HT1080 (cell line): ENCODE measurements at places on chromosomes 1 and 21.

- no peak for DNase-seq
These were observed 13.2 kb downstream of the AGRN start for GRCh38 chr1:1033009-1033587.

GRCh38 chr1:53432611-53433010, 26.6 kb upstream of the DMRTB1 start:
- DNase-seq = no peak

DNA sequence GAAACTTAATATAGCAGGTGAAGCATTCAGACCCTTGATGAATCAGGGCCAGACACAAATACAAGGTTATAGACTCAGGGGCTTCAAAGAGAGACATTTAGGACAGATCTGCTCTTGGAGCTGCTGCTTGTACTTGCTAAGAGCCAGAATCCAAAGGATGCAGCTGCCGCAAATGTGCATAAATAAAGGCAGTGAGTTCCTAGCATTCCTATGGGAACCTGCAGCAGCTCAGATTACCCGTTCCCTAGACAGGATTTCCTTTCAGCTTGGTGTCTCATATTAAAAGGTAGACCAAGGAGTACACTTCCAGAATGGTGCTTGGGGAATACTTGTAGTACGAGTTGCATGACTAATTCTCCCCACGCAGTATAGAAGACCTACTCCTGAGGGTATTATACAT, 9.7 kb upstream of the LRRC53 start:
- DNase-seq = peak; percentile 67

DNA sequence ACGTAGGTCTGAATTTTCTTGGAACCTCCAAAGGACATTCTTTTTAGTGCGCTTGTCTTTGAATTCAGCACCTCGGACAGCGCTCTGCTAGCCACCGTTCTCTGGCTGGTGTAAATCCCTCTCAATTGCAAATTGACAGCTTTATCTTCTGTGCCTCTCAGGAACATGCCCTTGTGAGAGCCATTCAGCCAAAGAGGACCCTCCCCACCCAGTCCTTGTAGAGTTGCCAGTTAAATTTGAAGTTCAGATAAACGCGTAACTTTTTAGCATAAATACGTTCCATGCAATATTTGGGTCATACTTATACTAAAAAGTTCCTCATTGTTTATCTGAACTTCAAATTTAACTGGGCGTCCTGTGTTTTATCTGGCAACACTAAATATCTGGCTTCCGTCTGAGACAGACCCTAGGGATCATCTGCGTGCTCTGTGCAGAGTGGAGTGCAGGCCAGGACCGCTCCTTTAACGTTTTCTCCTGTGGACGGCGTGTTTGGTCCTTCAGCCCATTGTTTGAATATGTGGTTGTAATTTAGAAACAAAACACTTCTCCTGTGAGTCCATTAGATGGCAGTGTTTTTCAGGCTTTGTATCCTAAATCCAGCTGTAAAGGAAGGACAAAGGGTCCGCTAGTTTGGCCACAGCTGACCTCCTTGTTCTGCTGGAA, 7.0 kb downstream of the KCNAB2 start:
- DNase-seq = peak; percentile 37

GRCh38 chr1:62725255-62725654, 37.1 kb upstream of the DOCK7 start:
- DNase-seq = no peak

DNA sequence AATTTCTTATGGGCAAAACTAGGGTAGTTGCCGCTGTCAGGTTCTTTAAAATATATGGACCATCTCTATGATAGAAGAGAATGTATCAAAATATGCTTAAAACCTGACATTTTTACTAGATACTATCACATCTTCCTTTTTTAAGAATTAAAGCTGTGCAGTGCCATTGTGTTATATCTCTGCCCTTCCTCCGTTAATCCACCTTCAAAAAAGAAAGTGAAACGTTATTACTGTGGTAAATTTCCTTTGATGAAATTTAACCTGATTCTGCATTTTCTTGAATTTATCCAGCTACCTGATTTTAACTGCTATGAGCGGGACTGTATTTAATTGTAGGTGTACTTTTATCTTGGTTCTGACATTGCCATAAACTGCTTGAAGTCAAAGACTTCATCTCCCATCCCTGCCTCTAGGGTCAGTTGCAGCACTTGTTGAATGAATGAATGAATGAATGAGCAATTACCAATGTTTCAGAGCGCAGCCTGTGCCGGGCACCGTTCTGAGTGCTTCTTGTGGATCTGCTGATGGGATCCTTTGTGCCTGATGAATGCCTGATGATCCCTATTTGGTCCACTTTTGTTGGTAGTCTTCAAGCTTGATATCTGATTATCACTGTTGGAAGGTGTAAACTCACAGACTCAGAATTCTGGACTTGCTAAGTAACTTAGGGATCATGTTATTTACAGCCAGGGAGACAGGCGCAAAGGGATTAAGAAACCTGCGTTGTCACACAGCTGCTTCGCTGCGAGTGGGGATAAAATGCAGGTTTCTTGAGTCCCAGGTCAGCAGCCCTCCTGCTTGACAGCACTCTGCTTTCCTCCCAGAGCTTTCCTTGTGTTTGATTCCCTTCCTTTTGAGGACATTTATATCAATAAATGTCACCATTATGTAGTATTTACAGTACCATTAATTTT, 30.1 kb downstream of the SMYD2 start:
- no peak for DNase-seq

- DNase-seq = no peak
These were observed 253 bp downstream of the RAP1GAP start for GRCh38 chr1:21668951-21669257.

- DNase-seq = no peak
These were observed 269.0 kb upstream of the PRMT6 start for GRCh38 chr1:106787520-106787919.

DNA sequence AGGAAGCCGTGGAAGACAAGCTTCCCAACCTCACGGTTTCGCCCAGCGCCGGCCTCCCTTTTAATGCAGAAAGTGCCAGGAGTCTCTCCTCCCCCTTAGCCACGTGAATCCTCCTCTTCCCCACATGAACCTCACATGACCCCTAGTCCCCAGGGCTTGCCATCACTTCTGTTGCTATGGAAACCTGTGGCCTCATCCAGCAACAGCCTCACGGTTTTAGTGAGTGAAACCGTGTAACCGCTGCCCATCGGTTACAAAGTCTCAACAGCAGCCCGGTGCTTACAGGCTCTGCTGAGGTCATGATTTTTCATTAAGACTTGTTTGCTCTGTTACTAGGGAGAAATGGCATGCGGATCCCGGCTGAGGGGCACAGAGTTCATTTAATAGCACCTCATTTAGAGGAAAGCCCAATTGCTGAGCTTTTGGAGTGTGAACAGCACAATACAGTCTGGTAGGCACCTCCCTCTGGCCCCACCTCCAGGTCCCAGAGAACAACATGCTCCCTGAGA, 143.2 kb upstream of the BACE2 start:
- no peak for DNase-seq

DNA sequence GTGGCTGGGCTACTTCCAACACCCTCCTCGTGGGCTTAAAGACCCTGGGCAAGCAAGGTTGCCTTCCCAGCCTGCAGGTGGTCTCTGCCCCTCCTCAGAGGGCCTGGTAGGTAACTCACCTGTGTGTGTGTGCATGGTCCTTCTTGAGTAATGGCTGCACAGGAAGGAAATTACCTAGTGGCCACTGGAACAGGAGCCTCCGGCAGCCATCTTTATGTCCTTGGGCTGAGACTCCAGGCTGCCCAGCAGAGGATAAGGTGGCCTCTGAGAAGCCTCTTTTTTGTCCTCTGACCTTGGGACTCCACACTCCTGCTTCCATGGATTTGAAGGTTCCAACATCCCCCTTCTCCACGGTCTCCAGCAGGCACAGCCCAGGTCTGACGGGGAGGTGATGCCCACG, 20.0 kb downstream of the DRAXIN start:
- no peak for DNase-seq

DNA sequence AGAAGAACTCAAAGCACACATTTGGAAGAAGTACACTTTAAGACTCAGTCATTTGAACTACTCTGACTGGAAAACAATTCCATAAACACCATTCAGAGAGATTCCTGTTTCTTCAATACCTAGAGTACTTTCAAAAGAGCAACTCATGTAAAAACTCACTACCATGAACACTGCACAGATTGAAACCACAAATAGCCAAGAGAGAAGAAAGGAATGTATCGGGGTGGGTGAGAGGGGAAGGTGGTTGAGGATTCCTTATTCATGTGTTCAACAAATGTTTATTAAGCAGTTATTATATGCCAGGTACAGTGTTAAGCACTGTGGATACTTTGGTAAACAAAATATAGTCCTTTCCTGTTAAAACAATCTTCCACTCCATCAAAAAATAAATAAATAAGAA, 64.7 kb downstream of the NRIP1 start:
- no peak for DNase-seq

- no peak for DNase-seq
These were observed 38.5 kb upstream of the TRAPPC10 start for GRCh38 chr21:43973634-43973955.

DNA sequence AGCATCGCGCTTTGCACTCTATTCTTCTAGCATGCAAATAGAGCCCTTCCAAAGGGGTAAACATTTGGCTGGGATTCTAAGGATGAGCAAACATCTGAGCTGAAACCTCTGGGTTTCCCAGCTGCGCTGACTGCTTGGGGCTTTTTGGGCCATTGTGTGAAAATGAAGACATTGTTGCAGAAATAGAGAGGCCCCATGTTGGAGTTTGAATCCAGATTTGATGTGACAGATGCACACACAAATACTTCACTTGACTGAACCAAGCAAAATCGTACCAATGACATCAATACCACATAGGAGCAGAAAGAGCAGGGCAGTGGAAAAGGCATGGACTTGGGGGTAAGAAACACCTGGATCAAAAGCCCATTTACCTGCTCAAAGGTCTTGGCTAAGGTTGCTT, 144.6 kb upstream of the HMGB4 start:
- DNase-seq = no peak

DNA sequence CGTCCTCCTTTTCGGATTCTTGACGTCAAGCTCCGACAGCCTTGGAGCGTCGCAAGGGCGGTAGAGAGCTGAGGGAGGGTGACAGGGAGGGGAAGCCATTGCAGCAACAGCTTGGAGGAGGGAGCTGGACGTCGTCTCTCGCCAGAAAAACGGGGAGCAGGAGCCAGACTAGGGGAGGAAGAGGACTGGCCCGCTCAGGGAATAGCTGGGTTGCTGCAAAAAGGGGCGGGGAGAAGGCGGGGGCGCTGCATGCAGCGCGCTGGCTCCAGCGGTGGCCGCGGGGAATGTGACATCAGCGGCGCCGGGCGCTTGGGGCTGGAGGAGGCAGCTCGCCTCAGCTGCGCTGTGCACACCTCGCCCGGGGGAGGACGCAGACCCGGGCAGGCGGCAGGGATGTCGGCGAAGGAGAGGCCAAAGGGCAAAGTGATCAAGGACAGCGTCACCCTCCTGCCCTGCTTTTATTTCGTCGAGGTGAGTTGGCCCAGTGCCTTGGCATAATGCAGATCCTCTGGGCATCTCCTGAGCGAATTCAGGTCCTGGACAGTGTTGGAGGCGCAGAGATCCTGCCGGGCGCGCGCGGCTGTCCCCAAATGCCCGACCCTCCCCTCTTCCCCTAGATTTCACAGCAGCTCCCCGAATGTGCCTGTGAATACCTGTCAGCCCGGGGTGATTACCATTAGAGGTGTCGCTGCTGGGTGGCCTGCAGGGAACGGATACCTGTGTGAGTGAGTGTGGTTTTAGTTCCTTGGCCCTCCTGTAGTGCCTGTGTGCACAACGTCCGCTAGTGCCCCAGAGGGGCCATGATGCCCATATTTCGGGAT, at the start of gene PLPPR4:
PLPPR4 (plus strand) TSS at position 292 of the 821 bp plus-strand sequence; CDS start at position 394, 102 bp downstream.
- DNase-seq = no peak

DNA sequence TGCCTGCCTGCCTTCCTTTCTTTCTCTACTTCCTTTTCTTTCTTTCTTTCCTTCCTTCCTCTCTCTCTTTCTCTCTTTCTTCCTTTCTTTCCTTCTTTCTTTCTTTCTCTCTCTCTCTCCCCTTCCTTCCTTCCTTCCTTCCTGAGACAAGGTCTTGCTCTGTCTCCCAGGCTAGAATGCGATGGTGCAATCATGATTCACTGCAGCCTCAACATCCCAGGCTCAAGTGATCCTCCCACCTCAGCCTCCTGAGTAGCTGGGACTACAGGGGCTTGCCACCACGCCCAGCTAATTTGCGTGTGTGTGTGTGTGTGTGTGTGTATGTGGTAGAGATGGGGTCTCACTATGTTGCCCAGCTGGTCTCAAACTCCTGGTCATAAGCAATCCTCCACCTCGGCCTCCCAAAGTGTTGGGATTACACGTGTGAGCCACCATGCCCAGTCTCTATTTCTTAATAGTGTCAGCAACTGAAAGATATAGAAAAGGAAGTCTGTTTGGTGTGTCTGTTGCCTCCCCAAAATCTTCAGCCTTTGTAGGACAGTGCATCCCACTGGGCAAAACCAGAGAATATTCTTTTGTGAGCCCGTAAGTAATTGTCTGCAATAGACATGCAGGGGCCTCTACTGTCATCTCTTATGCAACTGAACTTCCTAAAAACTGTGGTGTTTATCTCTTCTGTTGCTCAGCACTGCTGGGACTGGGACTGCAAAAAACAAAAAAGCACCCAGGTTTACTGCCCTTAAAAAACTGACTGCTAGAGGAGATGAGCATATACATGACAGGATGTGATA, 20.9 kb upstream of the RAB4A start:
- DNase-seq = no peak

- DNase-seq = no peak
These were observed 269.5 kb downstream of the TRABD2B start for GRCh38 chr1:47727697-47728085.

GRCh38 chr1:167994560-167994959, 57.7 kb upstream of the MPC2 start:
- DNase-seq = no peak

GRCh38 chr21:42375506-42375905, 9.2 kb upstream of the TFF1 start:
- DNase-seq = no peak

DNA sequence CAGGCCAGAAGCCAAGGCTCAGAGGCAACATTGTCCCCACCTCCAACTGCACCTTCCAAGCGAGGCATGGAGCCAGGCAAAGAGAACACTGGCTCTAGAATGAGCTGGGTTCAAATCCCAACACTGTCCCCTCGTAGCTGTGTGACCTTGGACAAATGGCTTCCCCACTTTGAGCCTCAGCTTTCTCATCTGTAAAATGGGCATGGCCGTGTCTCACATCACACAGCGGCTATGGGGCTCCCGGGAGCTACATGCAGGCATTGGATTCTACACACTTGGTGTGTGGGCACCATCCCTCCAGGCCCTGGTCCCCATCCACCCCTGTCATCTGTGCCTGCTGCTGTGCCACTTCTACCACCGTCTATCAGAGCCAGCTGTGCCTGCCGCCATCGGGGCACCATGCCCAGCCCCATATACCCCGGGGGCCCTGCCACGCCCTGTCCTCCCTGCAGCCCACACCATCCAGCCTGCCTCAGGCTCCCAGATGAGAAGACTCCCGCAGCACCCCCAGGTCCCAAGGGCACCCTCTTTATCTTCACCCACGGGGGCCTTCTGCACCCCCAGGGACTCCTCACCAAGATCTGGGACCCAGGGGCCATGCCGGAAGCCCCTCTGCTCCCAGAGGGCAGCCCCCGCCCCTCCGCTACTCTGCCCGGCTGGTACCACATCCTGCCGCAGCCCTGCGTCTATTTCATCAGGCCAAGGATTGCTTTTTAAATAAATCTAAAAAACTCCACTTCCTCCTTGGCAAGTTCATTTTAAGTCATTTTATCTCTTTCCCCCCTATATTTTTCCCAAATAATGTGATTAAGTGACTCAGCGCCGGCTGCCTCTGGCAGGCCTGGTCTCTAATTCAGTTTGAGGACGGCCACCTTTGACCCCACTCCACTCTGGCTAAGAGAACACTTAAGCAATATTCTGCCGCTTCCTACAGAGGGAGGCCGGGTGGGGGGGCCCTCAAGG, 107.8 kb upstream of the TARDBP start:
- DNase-seq = no peak

- DNase-seq = peak; percentile 45
These were observed 17.2 kb downstream of the ROR1 start for GRCh38 chr1:63790989-63791388.

GRCh38 chr1:230641346-230641745, 935 bp upstream of the COG2 start:
- peak; percentile 78 for DNase-seq
